Hematopoietic multipotent progenitor cell treated with erythropoietin and hydrocortisone succinate and interleukin-3 and kit ligand, for 4 days (in vitro differentiated cells): ENCODE measurements at places on chromosomes 12 and 14.

DNA sequence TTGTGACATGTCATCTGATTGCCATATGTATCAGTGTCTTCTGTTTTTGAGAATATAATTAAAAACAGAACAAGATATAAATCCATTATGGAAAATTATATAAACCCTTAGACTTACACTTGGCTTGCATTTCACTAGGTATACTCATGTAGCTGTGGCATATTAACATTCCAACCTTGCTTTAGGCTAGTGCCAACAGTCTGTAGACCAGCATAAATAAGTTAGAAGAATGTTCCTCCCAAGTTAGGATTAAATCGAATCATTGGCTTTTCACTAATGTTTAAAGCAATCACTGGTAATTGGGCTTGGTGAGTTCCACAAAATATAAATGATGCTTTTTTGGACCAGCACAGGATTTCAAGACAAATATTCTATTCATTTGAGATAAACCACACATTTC is 103.0 kb downstream of the LIN7A start:
- no peak for DNase-seq

DNA sequence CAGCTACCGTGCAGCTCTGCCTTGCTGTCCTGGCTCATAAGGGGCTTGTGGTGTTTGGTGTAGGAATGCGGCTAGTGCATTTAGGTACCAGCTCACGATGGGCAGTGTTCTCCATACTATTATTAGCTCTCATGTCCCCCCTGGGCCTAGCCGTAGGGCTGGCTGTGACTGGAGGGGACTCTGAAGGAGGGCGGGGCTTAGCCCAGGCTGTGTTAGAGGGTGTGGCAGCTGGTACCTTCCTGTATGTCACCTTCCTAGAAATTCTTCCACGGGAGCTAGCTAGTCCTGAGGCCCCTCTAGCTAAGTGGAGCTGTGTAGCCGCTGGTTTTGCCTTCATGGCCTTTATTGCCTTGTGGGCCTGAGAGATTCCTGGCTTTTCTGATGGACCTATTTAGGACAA is 2.1 kb downstream of the SLC39A2 start:
- DNase-seq = no peak

DNA sequence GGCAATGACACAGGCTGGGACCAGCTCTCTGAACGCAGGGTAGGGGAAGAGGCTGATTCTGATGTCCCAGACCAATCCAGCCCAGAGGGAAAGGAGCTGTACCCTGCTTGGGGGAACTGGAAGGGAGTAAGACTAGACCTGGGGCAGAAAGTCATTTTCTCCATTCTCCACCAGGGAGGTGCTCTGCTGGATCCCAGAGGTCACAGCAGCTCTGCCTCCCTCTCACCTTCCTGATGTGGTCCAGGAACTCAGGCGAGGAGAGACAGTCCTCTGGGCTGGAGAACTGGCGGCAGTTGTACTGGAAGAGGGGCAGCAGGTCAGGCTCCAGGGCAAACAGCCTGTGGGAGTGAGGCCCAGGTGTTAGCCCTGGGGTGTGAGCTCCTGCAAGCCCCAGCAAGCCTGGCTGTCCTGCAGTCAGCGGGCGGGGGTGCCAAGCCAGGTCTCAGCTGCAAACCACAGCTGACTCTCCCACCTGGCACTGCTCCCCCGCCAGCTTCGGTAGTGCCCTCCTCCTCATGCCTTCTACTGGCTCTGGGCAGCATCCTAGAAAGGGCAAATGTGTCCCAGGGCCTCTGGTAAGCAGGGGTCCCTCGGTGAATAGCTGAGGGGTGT is 1.9 kb downstream of the NGB start:
- no peak for DNase-seq

GRCh38 chr12:42440608-42441007 is 114.6 kb downstream of the PPHLN1 start:
- no peak for DNase-seq

GRCh38 chr14:75562089-75562488 is 16.3 kb upstream of the FLVCR2 start:
- no peak for DNase-seq

DNA sequence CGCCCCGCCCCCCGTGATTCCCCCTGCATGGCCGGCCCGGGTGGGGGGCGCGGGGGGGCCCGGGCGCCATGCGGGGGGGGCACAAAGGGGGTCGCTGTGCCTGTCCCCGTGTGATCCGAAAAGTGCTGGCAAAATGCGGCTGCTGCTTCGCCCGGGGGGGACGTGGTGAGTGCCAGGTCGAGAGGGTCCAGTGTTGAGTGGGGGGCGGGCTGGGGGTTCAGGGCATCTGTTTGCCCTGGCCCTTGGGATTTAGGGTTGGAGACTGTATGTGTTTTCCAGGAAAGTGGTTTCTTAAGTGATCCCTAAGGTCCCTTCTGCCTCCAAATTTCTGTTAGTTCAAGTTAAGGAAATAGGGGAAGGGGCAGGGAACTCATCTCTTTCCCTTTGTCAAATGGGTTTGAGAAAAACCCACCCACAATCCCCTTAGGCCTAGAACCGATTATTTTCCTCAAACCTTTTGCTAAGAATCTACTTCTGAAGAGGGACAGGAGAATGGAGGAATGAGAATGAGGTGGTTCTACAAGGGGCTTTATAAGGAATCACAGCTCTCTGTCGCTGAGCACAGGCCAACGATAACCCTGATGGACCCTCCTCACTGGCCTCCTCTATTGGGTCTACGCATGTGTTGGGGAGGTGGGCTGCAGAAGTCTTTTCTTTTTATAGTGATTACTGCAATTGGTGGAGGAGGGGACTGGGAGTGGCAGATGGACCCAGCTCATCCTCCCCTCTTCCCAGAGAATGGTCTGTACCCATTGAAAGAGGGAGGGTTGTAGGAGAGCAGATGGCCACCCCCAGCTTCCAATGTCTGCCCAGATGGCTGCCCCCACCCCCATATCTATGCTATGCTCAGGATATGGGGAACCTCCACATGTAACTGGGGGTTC is 834 bp downstream of the ARHGEF25 start:
- no peak for DNase-seq

- no peak for DNase-seq
Observed at GRCh38 chr12:111166779-111167540, 201.9 kb downstream of the PHETA1 start.

GRCh38 chr12:54601841-54602240 is 13.4 kb upstream of the PPP1R1A start:
- DNase-seq = peak; percentile 39

GRCh38 chr12:106954462-106955376 is 988 bp upstream of the TMEM263 start:
- DNase-seq = no peak

- no peak for DNase-seq
Observed at GRCh38 chr12:59142183-59142790, 222.0 kb upstream of the LRIG3 start.

DNA sequence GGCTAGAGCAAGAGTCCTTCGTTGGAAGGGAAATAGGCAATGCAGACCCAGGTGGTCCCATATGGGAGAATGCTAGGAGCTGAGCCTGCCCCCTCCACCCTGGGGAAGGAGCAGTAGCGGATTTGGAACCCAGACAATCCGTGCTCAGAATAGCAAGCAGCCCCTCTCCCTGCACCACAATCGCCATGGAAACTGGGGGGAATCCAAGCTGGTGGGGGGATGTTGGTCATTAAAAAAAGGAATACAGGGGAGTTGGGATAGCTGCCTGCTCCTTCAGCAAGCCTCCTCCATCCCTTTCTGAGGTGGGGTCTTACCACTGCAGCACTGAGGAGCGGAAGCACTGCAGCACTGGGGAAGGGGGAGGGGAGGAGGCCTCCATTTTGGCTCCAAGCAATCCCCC is 2.9 kb downstream of the RND1 start:
- no peak for DNase-seq
